ENCODE measurements at places on chromosomes 4 and X.

- DNase-seq, result no peak
Observed at GRCh38 chr4:112550728-112551127, 34.7 kb upstream of the NEUROG2 start.

- no peak for DNase-seq
Observed at GRCh38 chrX:30973784-30974427, 84.9 kb upstream of the TAB3 start.

DNA sequence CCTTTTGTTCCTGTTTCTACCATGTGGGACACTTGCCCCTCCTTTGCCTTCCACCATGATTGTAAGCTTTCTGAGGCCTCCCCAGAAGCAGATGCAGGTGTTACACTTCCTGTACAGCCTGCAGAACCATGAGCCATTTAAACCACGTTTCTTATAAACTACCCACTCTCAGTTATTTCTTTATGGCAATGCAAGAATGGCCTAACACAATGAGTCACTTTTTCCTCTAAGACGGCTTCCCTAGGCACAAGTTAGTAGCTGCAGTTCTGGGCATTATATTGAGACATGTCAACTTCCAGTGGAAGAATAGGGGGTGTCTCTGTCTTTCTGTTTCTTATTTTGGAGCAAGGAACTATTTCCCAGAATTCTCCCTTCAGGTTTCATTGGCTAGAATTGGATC lies 32.9 kb upstream of the DIPK2B start:
- DNase-seq, result no peak

- no peak for DNase-seq
Observed at GRCh38 chr4:127463883-127464282, 168.9 kb upstream of the INTU start.

- DNase-seq, result no peak
Observed at GRCh38 chr4:119632216-119632615, 3.6 kb upstream of the PDE5A start.

DNA sequence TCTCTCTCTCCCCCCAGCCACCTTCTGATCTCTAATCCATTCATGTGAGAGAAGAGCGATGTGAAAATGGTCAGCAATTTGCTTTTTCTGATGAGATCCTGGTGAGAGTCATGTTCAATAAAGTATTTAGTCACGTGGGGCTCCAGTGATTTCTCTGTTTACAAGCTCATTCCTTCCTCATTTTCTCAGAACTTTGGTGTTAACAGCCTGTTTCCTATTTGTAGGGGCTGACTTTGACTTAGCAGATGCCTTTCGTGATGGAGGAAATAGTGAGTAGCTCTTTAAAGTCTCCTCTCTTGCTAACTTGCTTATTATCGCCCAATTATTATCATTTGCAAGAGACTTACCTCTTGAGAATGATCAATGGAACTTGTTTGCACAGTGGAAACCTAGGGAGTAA lies 72.6 kb upstream of the CD99 start:
- no peak for DNase-seq

DNA sequence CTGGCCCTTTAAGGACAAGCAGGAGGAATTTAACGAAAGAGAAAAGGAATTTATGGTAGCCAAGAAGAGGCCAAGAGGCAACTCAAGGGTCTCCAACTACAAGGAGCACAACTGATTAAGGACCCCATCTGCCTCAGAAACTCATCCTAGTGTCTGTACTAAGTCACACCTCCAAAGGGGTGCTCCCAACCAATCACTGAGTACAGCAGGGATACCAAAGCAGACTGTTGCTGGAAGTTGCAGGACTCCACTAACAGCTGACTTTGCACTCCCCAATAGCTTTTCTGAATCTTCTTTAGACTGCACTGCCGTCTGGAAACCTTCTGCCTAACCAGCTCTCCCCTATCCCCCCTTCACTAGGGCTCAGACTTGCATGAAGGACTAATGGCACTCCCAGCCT lies 50.6 kb downstream of the ATP11C start:
- DNase-seq, result no peak

- DNase-seq, result no peak
Observed at GRCh38 chr4:62130637-62131036, 930.5 kb downstream of the ADGRL3 start.

DNA sequence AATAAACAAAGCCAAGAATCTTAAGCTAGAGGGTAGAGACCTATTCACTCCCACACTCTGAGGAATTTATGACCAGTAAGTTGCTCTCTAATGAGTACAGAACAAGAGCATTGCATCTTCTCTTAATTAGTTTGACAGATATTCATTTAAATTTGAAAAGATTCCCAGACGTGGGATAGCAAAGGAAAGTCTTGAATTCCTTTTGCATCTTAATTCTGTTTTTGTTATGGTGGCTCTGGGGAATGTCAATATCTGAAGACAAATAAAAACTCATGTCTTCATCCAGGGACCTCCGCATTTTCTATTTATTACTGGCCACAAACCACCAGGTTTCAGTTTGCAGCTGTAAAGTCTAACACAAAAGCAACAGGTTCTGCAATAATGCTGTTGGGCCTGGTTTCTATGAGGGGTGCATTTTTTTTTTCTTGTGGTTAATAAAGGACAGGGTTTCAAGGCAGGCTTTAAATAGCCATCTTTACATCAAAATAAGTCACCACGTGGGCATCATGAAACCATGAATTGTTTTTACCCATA lies 172.3 kb downstream of the SHROOM3 start:
- DNase-seq, result no peak

DNA sequence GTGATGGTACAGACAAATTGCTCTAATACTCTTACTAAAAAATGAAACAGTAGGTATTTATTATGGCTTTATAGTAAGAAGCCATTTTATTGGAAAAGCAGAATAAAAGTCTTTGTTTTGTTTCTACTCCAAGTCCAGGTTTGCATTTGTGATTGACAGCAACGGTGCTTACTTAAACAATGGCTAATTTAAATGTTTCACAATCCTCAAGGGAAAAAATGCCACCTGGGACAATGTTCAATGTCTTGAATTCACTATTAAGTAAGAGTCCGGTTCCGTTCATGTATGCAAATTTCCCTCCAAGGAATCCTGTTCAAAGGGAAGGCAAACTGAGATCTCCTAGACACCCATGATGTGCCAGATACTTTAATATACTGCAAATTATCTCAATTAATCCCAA lies 123.6 kb downstream of the RBM47 start:
- no peak for DNase-seq

DNA sequence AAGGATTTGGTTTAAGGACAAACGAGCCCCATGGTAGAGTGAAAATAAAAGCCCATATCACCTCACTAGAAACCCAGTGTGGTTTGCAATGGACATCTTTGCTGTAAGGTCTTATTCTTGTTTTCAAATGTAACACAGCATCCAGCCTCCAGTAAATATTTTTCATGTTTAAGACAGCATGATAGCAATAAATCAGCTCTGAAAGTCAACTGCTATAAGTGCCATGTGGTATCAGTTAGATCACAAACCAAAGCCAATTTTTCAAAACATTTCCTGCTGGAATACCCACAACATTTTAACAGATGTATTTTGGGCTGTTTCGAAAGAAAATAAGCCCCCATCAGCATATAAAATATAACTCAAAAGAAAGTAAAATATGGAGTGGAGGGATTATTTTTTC lies 24.0 kb upstream of the SCML1 start:
- DNase-seq, result no peak

GRCh38 chr4:94127707-94128328 lies 79.8 kb upstream of the SMARCAD1 start:
- no peak for DNase-seq

DNA sequence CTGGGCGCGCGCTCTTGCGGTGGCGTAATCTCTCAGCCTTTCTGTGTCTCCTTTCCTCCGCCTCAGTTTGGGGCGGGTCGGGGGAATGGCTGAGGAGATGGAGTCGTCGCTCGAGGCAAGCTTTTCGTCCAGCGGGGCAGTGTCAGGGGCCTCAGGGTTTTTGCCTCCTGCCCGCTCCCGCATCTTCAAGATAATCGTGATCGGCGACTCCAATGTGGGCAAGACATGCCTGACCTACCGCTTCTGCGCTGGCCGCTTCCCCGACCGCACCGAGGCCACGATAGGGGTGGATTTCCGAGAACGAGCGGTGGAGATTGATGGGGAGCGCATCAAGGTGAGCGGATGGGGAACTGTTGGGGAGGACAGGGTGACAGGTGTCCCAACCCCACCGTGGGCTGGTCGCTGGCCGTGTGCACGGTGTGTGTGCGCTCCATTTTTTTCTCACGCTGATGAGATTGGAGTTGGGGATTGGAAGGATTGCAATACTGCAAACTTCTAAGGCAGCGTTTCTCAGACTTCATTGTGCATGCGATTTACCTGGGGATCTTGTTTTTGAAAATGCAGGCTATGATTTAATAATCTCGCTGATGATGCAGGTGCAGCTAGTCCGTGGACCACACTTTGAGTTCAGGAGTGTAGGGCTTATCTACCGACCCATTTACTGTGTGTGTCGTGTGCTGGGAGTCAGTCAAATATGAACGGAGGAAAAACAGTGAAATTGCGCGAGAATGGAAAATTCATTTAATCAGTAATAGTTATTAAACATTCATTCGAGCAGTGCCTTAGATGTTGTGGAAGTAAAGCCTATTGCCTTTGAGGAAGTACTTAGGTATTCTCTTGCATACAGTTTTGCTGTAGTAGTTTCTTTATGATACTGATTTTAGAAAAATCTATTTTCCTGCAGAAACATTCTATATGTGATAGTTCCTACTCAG lies at the start of gene RAB33B:
Gene RAB33B (plus strand): TSS at position 11 of the 935 bp plus-strand sequence. CDS start 75 bp downstream, at position 86.
- DNase-seq, result no peak

- DNase-seq, result no peak
Observed at GRCh38 chrX:45783002-45783401, 582.3 kb upstream of the DIPK2B start.

DNA sequence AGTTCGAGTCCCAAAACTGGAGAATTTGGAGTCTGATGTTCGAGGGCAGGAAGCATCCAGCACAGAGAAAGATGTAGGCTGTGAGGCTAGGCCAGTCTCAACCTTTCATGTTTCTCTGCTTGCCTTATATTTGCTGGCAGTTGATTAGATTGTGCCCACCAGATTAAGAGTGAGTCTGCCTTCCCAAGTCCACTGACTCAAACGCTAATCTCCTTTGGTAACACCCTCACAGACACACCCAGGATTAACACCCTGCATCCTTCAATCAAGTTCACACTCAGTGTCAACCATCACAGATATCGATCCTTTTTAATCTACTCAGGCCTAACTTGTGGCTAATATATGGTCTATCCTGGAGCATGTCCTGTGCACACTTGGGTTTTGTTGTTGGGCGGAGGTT lies 18.0 kb upstream of the MAEA start:
- DNase-seq, result no peak

DNA sequence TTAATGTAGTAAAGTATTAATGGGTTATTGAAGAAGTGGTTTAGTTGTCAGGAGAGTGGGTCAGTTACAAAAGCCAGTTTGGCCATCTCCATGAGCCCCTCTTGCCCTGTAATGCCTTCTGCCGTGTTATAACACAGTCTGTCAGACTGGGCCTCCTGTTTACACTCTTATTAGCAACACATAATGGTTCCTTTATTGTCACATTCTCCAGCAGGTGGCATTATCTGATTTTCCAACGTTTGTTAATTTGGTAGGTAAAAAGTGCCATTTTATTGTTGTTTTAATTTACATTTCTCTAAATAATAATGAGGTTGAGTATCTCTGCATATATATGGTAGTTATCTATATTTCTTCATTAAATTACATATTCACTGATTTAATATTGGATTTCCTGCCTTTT lies 560.8 kb downstream of the FGF13 start:
- no peak for DNase-seq

GRCh38 chr4:138749303-138749702 lies 266.3 kb upstream of the NOCT start:
- no peak for DNase-seq

- no peak for DNase-seq
Observed at GRCh38 chrX:34467437-34467836, 189.6 kb downstream of the TMEM47 start.

- DNase-seq, result no peak
Observed at GRCh38 chr4:174708381-174708780, 120.7 kb downstream of the GLRA3 start.

GRCh38 chr4:141155586-141155985 lies 22.3 kb upstream of the RNF150 start:
- no peak for DNase-seq

GRCh38 chr4:40244606-40245005 lies 47.8 kb downstream of the RHOH start:
- DNase-seq, result no peak

GRCh38 chrX:30147996-30148643 lies 67.2 kb upstream of the MAGEB2 start:
- DNase-seq, result no peak

DNA sequence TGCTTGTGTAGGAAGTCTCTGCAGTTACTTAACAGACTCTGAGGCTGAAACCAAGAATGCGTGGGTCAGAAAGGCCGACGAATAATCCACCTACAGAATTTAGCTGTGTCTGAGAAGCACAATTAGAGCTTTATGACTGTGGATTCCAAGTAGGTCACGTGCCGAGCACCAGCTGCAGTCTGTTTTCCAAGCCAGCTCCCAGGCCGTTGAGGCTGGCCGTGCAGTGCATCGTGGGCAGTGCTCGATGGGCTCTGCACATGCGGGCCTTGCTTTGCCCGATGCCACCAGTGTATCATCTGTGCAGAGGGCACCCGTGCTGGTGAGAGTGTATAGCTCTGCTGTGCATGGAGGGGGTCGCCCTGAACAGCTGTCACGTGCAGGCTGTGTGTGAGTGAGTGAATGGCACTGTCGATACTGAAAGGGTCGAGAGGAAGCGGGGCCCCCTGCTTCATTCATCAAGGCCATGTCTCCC lies 67.5 kb upstream of the CLDN34 start:
- no peak for DNase-seq

GRCh38 chr4:78551420-78552351 lies at the start of gene ANXA3:
TSS of gene ANXA3 (plus strand) at chr4:78551770. CDS start at chr4:78554474, 2,704 bp downstream.
- peak; percentile 11 for DNase-seq

GRCh38 chr4:73843369-73843768 lies 6.9 kb downstream of the CXCL6 start:
- no peak for DNase-seq

GRCh38 chr4:106032851-106033286 lies 137.6 kb downstream of the NPNT start:
- DNase-seq, result no peak

DNA sequence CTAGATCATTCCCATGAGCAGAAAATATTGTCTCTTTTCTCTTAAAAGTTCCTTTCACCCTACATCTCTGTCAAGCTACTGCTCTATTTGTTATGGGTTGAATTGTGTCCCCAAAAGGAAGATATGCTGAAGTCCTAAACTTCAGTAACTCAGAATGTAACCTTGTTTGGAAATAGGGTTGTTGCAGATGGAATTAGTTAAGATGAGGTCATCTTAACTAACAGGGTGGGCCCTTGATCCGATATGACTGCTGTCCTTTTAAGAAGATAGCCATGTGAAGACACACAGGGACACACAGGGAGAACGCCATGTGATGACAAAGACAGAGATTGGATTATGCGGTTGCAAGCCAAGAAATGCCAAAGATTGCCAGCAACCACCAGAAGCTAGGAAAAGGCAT lies 12.8 kb upstream of the SLC39A8 start:
- DNase-seq, result no peak

- no peak for DNase-seq
Observed at GRCh38 chrX:148995661-148996060, 495.2 kb downstream of the AFF2 start.

GRCh38 chr4:106414366-106414765 lies 45.8 kb upstream of the GIMD1 start:
- DNase-seq, result no peak

GRCh38 chr4:141090473-141090872 lies 42.8 kb downstream of the RNF150 start:
- DNase-seq, result no peak

All from CD4-positive, alpha-beta T cell treated with Interleukin-6 for 4 hours (primary cell).